ENCODE measurements at places on chromosomes 2 and 18. TPM values are rescaled to one million over a fixed set of nuclear protein-coding genes. Genes with fewer than 3 reads are reported as not detected.

GRCh38 chr18:46649071-46649862 lies 7.8 kb downstream of the LOXHD1 start:
- no peak for DNase-seq
- no peak overlapping the region for H3K4me3 ChIP-seq
- H3K36me3 ChIP-seq: no peaks in the 10 kb centered on the region
- H3K4me1 ChIP-seq: no peaks in the 10 kb centered on the region
- H3K27ac ChIP-seq: no peak overlapping the region

DNA sequence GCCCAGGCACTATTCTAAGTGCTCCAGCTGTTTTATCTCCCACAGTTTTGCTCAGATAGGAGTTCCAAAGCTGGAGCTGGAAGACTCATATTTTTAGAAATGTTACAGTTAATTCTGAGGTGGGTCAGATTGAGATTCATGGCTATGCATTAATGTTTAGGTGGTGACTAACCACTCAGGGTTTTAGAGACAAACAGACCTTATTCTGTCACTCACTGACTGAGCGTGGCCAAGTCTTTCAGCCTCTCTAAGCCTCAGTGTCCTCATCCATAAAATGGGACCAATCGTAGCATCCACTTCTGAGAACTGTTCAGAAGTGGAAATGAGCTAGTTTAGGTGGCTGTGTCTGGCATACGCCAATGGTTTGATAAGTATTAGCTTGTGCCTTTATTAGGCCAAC lies 4.3 kb upstream of the CASP8 start:
- peaks cover 50% of the 10 kb centered on the region for H3K4me1 ChIP-seq
- DNase-seq: no peak
- no peaks in the 10 kb centered on the region for H3K36me3 ChIP-seq

DNA sequence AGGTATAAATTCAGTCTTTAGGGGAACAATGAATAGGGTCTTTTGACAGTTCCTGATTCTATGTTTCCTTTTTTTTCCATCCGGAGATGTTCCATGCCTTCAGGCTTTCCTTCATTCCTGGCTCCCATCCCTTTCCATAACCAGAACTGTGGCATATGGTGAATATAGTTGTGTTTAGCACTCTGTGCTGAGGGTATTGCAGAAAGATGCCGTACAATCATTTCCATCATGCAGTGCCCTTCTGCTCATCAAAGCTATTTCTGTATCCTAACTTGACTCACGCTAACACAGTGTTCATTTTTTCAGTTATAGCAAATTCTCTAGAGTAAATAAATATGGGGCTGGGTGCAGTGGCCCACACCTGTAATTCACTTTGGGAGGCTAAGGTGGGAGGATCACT lies 131.9 kb upstream of the EML6 start:
- peak overlapping the region; percentile 92 for H3K27ac ChIP-seq
- DNase-seq: no peak
- H3K36me3 ChIP-seq: peaks cover 52% of the 10 kb centered on the region
- H3K4me1 ChIP-seq: peaks cover 88% of the 10 kb centered on the region

GRCh38 chr2:134117676-134118075 lies 136.2 kb upstream of the MGAT5 start:
- H3K27me3 ChIP-seq: no peaks in the 10 kb centered on the region
- no peak overlapping the region for H3K27ac ChIP-seq
- peak; percentile 82 for DNase-seq
- peaks cover 36% of the 10 kb centered on the region for H3K4me1 ChIP-seq
- no peak overlapping the region for H3K4me3 ChIP-seq
- no peaks in the 10 kb centered on the region for H3K36me3 ChIP-seq

DNA sequence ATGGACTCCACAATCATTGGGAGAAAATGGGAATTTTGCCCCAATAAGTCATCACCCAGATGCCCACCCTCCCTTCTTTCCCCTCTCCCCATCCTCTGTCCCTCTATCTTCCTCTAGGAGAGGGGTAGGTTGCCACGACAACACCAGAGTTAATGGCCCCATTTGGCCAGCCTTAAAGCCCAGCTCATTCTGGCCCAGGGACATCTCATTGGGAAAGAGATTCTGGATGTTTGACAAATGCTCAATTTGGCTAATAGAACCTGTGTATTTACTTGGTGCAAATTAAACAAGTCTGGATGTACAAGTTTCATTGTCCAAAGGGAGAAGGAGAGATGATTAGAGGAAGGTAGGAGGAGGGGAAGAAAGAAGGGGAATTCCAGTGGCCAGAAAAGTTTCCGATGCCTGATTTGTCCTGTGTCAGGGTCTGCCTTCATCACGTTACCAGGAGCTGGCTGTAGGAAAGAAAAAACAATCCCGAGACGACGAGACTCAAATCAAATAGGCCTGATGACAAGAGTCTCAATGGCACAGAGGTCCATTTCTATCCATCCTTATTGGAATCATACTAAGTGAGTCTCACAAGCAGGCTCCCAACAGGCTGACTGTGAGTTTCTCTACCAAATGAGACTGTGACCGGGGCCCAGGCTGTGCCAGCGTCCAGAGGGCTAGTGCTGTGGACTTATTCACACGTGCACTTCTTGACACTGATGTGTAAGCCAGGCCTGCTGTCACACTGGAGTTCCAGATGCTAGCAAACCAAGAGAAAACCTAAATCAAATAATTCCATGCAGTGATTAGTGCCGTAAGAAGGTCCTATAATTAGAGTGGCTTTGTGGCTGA lies 265.2 kb upstream of the APCDD1 start:
- no peaks in the 10 kb centered on the region for H3K36me3 ChIP-seq
- no peak for DNase-seq
- peaks cover 3% of the 10 kb centered on the region for H3K27me3 ChIP-seq
- no peak overlapping the region for H3K4me3 ChIP-seq

DNA sequence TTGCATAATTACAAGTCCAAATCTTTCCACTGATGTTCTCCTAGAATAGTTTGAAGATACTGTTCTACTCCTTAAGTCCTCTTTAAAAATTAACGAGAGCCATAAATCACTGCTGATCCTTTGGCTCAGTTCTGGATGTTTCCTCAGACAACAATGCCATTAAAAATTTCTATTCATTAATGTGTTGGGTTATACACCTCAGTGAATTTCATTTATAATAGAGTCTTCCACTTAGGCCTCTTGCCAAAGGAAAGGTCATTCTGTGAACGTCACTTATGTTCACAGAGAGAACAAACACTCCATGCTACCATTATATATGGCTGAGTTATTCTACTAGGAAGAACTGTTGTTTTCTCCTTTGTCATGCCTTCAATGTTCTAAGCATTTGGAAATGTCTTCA lies 1472.3 kb upstream of the CELF4 start:
- no peaks in the 10 kb centered on the region for H3K27me3 ChIP-seq
- H3K4me3 ChIP-seq: no peak overlapping the region
- H3K36me3 ChIP-seq: no peaks in the 10 kb centered on the region

DNA sequence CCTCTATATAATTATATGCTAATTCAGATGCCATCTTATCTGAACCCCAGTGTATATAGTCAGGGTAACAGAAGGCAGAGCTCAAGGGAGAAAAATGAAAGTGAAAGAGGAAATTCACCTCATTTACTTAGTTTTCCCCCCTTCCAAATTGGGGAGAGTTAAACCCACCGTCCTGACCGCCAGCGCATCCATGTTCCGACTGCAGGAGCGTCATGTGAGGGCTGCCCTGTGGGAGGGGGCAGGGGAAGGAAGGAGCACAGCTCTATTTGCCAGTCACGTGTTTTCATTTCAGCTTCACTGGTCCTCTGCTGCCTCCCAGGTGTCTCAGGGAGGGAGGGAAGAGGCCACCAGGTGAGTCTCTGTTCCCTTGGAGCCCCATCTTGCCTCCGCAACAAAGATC lies 13.2 kb downstream of the CNNM4 start:
- H3K4me1 ChIP-seq: peaks cover 15% of the 10 kb centered on the region
- no peaks in the 10 kb centered on the region for H3K36me3 ChIP-seq
- H3K27ac ChIP-seq: no peak overlapping the region
- H3K4me3 ChIP-seq: no peak overlapping the region

DNA sequence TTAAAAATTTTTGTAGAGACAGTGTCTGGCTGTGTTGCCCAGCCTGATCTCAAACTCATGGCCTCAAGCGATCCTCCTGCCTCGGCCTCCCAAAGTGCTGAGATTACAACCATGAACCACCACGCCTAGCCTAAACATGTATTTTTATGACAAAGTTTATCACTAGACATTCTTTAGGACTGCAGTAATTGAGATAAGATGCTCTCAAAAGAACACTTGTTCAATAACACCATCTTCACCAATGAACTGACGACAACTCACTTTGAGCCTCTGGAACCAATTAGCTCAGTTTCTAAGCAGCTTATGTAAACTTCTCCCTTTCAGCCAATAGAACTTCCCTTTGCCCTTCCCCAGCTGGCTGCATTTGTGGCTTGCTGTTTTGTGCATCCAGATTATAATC lies 15.3 kb upstream of the PPP4R1 start:
- no peak overlapping the region for H3K4me3 ChIP-seq
- H3K27ac ChIP-seq: no peak overlapping the region
- H3K36me3 ChIP-seq: no peaks in the 10 kb centered on the region
- H3K4me1 ChIP-seq: no peaks in the 10 kb centered on the region

GRCh38 chr2:204264085-204264553 lies 281.2 kb upstream of the PARD3B start:
- H3K27me3 ChIP-seq: no peaks in the 10 kb centered on the region
- no peak for DNase-seq
- no peaks in the 10 kb centered on the region for H3K4me1 ChIP-seq
- H3K27ac ChIP-seq: no peak overlapping the region
- no peak overlapping the region for H3K4me3 ChIP-seq

DNA sequence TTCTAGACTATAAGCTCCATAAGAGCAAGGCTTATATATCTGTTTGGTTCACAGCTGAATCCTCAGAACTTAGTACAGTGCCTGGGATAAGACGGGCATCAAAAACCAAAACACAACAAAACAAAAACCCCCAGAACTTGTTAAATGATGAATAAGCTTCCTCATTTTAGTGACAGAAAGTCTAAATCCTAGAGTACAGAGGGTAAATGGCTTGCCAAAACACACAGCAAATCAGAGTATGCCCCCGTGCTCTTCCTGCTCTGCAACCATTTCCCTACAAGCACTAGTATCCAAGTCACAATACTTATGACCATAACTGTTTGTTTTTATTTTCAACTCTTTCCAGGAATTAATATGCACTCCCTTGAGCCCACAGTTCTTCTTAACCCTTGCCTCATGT lies 10.1 kb downstream of the ZNF521 start:
- no peak for DNase-seq
- peaks cover 4% of the 10 kb centered on the region for H3K27me3 ChIP-seq
- H3K27ac ChIP-seq: no peak overlapping the region
- no peaks in the 10 kb centered on the region for H3K4me1 ChIP-seq
- no peak overlapping the region for H3K4me3 ChIP-seq

GRCh38 chr2:211944572-211944971 lies 594.0 kb downstream of the ERBB4 start:
- H3K27me3 ChIP-seq: no peaks in the 10 kb centered on the region
- H3K4me1 ChIP-seq: no peaks in the 10 kb centered on the region
- H3K27ac ChIP-seq: no peak overlapping the region
- H3K36me3 ChIP-seq: no peaks in the 10 kb centered on the region

DNA sequence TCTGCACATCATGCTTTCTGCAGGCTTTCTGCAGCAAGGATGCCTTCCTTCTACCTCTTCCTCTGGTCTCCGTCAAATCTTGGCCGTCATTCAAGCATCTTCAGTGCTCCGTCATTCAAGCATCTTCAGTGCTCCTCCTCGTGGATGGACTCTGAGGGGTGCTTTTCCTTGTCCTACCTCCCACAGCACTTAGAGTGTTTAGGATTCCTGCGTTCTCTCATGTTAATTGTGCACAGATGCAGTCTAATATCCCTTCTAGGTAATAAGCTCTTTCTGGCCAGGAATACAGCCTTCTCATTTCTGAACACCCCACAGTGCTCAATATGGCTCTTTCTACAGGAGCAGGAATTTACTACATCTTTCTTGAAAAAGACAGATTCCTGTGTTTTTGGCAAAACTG lies 59.8 kb downstream of the ZNF236 start:
- DNase-seq: no peak
- H3K27me3 ChIP-seq: no peaks in the 10 kb centered on the region
- H3K4me1 ChIP-seq: no peaks in the 10 kb centered on the region
- H3K27ac ChIP-seq: no peak overlapping the region
- peaks cover 41% of the 10 kb centered on the region for H3K36me3 ChIP-seq
- H3K4me3 ChIP-seq: no peak overlapping the region

GRCh38 chr2:206920310-206920709 lies 19.0 kb upstream of the CPO start:
- no peak overlapping the region for H3K27ac ChIP-seq
- H3K4me3 ChIP-seq: no peak overlapping the region
- H3K36me3 ChIP-seq: no peaks in the 10 kb centered on the region
- H3K4me1 ChIP-seq: no peaks in the 10 kb centered on the region

- DNase-seq: no peak
- H3K36me3 ChIP-seq: no peaks in the 10 kb centered on the region
- H3K27ac ChIP-seq: no peak overlapping the region
- H3K27me3 ChIP-seq: no peaks in the 10 kb centered on the region
- H3K4me3 ChIP-seq: no peak overlapping the region
Measured at GRCh38 chr2:187405921-187406320, 42.1 kb downstream of the CALCRL start.

DNA sequence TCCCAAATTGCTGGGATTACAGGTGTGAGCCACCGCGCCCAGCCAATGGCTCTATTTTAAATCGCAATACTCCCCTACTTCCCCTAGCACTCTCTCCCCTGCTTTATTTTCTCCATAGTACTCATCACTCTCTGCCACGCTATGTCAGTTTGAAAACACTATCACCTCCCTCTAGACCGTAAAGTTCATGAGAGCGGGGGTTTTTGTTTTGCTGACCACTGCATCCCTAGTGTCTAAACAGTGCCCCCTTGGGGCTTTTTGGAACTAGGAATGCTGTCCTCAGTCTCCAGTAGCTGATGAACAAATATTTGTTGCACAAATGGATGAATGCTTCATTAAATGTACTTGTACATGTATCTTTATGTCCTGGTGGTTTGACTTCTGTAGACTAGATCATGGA lies 44.1 kb downstream of the ATOH8 start:
- H3K36me3 ChIP-seq: no peaks in the 10 kb centered on the region
- no peaks in the 10 kb centered on the region for H3K27me3 ChIP-seq
- H3K4me1 ChIP-seq: peaks cover 56% of the 10 kb centered on the region
- H3K4me3 ChIP-seq: no peak overlapping the region
- H3K27ac ChIP-seq: no peak overlapping the region

LHCGR gene
- total RNA-seq: not detected

CRYGD gene
- not detected for total RNA-seq

KLHL41 gene
- 0.31 TPM for total RNA-seq

GAL3ST2 gene
- 0.72 TPM for total RNA-seq

TRMT61B gene
- total RNA-seq: 29.7 TPM

TANC1 gene
- 2.3 TPM for total RNA-seq

KIF5C gene
- total RNA-seq: 0.15 TPM

CXCR1 gene
- total RNA-seq: not detected

VAMP5 gene
- total RNA-seq: 7.2 TPM

PSD4 gene
- total RNA-seq: 8.6 TPM

KIF1A gene
- not detected for total RNA-seq

Data from HepG2 (cell line).